ENCODE measurements at places on chromosomes 16 and 17.
A peak's percentile ranks its signal among the peaks of the same experiment; 100 is the strongest.

DNA sequence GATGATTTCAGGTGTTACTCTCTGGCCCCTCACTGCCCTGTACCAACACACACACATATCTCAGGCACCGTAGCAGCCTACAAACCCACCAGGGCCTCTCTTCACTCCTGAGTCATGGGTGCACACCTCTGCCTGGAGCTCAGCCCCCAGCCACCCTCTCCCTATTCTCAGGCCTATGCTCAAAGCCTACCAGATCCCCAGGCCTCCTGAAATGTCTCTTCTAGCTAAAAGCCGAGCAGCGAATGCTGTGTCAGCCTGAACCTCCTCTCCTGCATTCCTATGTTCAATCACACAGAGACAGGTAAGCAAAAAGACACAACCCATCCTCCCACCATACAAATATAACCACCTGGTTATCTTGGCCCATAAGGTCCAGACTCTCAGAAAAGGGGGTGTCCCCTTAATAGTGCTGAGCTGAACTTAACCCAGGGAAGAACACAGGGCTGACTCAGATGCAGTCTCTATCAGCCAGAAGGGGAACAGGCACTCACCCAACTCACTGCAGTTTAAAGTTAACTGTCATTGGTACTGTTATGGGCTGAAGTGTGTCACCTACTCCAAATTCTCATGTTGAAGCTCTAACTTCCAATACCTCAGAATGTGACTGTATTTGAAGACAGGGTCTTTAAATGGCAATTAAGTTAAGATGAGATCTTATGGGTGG lies 62.0 kb upstream of the TEKT3 start:
- no peak for DNase-seq

- DNase-seq, result no peak
Measured at GRCh38 chr17:47427985-47428384, 102.9 kb upstream of the NPEPPS start.

GRCh38 chr17:73921306-73921705 lies 277.1 kb upstream of the SDK2 start:
- DNase-seq, result no peak

DNA sequence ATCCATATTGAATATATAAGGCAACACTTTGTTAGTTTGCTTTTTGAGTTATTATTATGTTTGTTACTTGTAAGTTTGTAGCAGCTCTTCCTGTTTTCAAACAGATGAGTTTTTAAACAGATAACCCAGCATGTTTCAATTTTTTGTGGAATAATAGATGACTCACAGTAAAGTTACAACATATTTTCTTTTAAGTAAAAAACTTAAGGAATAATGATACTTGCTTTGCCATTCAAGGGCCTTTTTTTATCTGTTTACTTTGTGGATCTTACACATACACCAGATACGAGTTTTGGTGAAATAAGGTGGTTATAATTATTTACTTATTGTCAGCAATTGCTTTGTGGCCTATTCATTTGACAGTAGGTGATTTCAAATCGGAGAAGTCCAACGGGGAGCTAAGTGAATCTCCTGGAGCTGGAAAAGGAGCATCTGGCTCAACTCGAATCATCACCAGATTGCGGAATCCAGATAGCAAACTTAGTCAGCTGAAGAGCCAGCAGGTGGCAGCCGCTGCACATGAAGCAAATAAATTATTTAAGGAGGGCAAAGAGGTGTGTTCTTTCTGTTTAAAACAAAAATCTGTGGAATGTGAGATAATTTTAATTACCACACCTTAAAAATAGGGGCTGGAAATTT lies 66.3 kb downstream of the BPTF start:
- DNase-seq, result no peak

- no peak for DNase-seq
Measured at GRCh38 chr17:3582915-3583314, 25.3 kb upstream of the TRPV3 start.

GRCh38 chr16:80982646-80983045 lies 24.0 kb downstream of the CMC2 start:
- DNase-seq, result no peak

DNA sequence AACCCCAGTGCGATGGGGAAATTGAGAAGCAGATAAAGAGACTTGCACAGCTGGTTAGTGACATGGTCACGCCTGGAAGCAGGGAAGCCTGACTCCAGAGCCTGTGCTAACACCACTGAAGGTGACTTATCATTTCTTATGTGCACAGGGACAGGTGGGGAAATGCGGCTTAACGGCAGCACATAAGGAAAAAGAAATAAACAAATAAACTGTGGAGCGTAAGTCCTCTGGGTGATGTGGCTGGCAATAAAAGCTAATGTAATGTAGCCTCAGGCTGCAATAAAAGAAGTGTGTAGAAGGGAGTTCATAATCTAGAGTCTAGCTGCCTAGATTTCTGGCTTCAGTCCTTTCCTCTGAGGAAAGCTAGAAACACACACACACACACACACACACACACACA lies 10.6 kb downstream of the CDH11 start:
- no peak for DNase-seq

- DNase-seq, result no peak
Measured at GRCh38 chr16:73185737-73186136, 137.8 kb upstream of the ZFHX3 start.

GRCh38 chr16:27917949-27918348 lies 145.6 kb downstream of the GSG1L start:
- no peak for DNase-seq

GRCh38 chr16:66846266-66846665 lies 2.1 kb downstream of the CA7 start:
- DNase-seq, result no peak

DNA sequence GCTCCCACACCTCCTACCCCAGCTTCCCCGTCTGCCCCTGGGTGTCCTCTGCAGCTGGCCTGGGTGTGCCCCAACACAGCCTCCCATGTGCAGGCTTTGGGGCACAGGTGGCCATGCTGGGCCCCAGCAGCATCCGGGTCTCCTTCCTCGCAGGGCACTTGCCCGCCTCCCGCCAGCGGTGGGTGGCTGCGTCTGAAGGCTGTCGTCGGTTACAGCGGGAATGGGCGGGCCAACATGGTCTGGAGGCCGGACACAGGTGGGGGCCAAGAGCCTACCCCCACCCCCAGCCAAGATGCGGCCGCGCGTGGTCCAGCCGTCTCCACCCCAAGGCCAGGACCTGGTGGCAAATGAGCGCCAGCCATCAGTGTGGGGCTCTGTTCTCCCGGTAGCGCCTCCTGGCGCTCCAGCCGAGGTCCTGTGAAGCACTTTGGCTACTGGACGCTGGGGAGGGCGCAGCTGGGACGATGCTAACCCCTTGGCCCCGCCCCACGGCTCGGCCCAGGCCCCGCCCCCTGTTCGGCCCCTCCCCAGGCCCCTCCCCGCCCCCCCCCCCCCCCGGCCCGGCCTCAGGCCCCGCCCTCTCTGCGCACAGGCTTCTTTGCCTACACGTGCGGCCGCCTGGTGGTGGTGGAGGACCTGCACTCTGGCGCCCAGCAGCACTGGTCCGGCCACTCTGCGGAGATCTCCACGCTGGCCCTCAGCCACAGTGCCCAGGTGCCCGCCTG lies 7.3 kb upstream of the RHOT2 start:
- peak; percentile 93 for DNase-seq

DNA sequence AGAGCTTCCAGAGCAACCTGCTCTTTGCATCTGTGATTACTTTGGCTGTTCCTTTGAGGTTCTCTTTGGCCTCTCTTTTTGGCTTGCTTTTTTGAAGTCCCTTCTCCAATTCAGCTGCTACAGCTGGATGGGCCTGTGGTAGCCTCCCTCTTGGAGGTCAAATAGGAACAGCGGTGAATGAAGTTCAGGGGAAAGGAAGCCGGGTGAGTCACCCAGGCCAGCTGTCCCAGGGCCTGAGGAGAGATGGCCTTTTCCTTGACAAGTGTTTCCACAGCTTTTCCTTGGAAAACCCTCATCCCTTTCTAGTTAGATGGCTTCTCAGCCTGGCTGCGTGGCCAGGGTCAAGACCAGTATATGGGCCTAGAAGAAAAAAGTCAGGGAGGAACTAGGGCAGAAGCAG lies 103.1 kb downstream of the STX8 start:
- DNase-seq, result peak; percentile 60

DNA sequence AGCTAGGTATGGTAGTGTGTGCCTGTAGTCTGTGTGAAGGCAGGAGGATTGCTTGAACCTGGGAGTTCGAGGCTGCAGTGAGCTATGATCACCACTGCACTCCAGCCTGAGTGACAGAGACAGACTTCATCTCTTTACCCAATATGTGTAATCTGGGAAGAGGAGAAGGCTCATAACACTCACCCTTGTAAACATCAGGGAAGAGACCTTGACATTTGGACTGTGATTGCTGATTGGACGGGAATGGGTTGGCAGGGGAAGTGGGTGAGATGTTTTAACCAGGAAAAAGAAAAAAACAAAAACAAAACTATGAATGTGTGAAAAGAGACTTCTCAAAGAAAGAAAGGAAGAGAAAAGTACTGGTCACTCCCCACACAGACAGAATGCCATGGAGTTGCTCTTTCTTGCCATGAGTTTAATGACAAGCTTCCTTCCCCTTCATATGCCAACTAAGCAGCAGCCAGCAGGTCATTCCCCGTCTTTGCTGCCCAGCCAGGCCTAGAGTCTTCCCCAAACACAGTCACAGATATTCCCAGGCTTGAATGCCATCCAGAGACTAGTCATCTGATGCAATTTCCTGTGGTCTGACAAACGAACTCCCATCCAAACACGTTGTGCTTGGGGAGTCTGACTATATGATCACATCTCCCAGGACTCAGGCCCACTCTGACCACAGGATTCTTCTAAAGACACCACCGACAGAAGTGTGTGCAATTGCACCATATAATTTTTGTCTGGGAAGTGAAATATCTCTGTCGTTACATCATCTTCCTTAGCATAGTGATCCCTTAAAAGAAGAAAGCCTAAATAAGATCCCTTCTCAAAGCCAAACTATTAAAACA lies 3.6 kb upstream of the XAF1 start:
- DNase-seq, result peak; percentile 53

- no peak for DNase-seq
Measured at GRCh38 chr16:65523283-65523944, 401.6 kb upstream of the CDH11 start.

DNA sequence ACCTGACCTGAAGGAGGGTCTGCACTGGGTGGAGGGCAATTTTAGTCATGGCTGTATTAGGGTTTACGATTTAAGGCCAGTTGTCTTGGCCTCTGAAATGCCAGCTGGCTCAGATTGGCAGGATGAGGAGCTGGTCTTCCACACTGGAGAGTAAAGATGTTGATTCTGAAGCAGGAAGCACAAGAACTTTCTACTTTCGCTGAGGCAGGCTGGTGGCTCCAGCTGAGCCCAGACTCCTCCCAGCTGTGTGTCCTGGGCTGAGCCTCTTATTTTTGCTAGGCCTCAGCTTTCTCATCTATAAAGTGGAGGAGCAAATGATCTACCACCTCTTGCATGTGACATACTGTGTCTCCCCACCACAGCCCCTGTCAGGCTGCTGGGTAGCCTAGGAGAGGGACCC lies 74.4 kb downstream of the MRM1 start:
- DNase-seq, result no peak

GRCh38 chr17:10170233-10170632 lies 28.2 kb downstream of the GAS7 start:
- DNase-seq, result no peak

DNA sequence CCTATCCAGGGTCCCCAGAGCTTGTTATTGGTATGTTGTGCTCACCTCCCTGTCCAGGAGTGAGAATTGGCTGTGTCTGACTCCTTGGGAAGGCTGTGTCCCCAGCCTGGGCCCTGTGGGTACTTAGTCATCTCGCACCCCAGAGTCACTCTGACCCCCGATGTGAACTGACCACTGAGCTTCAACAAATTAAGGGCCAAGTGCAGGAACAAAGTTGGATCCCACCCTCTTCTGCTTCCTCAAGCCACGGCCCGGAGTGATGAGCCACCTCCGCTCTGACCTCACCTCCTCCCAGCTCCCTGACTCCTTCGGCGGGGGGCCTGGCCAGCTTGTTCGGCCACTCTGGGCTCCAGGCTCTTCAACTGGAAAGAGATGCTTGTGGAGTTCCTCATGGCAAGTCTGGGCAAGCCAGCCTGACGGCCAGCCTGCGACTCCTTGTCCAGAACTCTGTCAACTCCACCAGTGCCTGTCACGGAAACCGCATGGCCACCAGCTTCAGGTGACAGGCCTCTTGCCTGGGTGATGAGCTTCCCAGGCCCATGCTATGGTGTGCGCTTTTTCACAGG lies 22.3 kb upstream of the MPRIP start:
- DNase-seq, result no peak

GRCh38 chr17:18315562-18315922 lies 449 bp downstream of the SMCR8 start:
- no peak for DNase-seq

DNA sequence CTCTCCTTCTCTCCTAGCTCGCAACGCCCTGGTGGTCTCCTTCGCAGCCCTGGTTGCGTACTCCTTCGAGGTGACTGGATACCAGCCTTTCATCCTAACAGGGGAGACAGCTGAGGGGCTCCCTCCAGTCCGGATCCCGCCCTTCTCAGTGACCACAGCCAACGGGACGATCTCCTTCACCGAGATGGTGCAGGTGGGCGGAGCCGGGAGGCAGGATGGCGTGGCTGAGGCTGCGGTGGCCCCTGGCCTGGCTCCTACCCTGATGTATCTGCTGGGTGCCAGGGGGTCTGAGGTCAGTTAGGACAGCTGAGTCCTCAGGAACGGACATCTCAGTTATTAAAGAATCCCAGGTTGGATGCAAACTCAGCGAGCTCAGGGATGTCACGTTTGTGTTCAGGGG lies 16.7 kb downstream of the SLC26A11 start:
- DNase-seq, result no peak

DNA sequence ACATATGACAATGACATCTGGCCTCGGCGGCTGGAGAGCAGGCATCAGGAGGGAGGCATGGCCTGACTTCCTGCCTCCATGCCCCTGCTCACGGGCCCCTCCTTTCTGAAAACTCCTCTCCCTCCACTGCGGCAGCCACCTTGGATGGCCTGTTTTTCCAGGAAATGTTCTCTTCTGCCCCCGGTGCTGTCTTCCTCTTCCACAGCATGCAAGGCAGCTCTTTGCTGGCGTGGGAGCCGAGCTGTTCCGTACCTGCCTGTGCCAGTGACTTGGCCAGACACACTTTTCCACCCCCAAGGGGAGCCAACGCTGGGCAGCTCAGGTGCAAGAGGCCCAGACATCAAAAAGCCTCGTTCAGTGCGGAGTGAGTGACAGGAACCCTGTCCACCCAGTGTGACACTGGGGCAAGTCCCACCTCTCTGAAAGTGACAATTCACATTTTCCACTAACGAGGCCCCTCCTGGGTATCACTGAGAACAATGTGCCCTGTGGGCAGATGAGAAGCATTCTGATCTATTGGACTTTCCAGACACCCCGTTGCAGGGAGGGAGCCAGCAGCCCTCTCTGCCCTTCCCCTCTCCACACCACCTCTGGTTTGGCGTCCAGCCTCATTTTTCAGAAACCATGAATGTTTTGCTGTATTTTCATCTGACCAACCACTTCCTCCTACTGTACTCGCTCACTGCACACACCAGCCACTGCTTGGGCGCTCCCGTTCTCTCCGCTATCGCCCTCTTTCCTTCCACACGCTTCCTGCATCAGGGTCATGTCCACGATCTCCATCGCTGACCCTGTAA lies 31.2 kb downstream of the NSMCE1 start:
- no peak for DNase-seq
